Activated naive CD8-positive, alpha-beta T cell treated with anti-CD3 and anti-CD28 coated beads for 36 hours (primary cell): ENCODE measurements at places on chromosomes 16 and 17. TPM values are rescaled to one million over a fixed set of nuclear protein-coding genes. Genes with fewer than 3 reads are reported as not detected.

DNA sequence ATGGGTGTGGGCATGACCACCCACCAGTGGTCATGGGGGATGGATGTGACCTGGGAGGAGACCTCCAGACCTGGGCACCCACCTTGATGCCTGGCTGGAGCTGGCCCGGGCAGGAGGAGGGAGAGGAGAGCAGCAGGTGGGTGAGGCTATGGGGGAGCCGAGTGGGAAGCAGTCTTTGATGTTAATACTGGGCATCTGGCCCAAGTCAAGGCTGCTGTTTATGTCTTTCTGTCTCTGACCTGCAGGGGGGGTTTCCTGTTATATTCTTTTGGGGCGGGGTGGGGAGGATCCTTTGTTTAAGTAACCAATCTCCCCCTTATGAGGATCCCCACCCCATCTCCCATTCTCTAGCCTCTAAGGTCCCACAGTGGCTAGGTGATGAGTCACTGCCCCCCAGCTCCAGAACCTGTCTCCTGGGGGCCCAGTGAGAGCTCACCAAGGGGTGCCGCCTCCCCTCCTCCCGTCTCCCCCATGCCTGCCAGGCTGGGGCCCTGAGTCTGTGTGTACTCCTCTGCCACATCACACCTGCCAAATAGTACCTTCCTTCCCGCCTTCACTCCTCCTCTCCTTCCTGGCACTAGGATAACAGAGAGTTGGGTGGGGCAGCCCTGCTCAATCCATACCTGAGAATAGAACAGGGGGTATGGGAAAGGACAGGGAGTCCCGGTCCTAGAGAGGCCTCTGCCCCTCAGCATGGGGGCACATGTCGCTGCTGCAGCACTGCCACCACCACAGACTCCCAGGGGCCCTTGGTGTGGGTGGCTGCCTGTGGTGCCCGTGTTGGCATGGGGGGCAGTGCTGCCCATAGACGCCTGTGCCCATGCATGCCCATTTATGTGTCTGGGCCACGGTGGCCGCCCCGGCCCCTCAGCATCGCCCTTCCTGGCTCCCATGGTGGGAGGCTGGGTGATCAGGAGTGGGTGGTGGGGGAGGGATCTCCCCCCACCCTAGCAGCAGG lies 7.3 kb downstream of the THRA start:
- no peaks in the 10 kb centered on the region for H3K36me3 ChIP-seq
- no peaks in the 10 kb centered on the region for H3K27me3 ChIP-seq
- peaks cover 46% of the 10 kb centered on the region for H3K4me1 ChIP-seq

Gene KRT40
- total RNA-seq: not detected

DNA sequence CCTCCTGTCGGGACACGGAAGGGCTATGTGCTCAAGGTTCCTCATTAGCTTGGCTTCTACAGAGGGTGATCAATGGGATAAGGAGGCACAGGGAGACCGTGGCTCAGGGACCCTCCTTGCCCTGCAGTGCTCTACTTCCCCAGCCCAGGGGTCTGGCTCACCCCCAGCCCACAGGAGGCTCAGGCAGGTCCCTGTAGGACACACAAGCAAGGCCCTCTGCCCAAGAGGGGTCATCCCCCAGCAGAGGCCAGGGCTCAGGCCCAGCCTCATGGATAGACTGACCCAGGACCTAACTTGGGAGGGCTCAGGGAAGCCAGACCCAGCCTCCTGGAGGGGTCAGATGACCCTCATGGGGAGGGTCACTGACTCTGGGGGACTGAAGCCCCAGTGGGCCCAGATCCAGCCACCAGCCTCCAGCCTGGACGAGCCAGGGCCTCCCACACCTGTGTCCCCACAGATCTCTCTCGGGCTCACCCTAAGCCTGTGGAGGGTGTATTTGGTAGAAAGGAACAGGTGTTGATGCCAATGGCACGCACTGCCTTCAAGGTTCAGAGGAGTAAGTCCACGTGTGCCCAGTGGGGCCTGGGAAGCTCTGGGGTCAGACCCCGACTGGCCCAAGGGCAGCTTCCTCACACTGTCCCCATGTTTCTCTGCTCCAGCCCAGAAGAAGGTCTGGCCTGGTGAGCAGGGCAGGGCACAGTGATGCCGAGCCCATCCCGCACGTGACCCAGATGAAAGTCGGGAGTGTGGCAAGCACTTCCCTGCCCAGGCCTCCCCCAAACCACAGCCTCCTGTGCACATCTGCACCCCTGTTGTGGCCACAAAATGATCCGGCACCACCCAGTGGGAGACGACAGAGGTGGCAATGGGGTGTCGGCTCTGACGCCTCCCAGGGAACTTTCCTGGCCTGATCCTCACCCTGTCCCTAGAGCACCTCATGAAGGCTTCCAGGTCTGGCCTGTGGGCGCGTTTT lies 10.9 kb upstream of the KRTAP17-1 start:
- no peaks in the 10 kb centered on the region for H3K36me3 ChIP-seq
- no peak for DNase-seq
- H3K4me3 ChIP-seq: no peak overlapping the region
- peaks cover 27% of the 10 kb centered on the region for H3K4me1 ChIP-seq

- DNase-seq: no peak
- H3K27me3 ChIP-seq: no peaks in the 10 kb centered on the region
- no peaks in the 10 kb centered on the region for H3K4me1 ChIP-seq
- no peak overlapping the region for H3K4me3 ChIP-seq
These were observed 187.2 kb downstream of the CBLN1 start for GRCh38 chr16:49094471-49094870.

GRCh38 chr17:171871-172270 lies 9.6 kb downstream of the DOC2B start:
- peaks cover 2% of the 10 kb centered on the region for H3K27me3 ChIP-seq
- H3K4me3 ChIP-seq: no peak overlapping the region
- H3K4me1 ChIP-seq: peaks cover 7% of the 10 kb centered on the region
- DNase-seq: no peak
- no peaks in the 10 kb centered on the region for H3K36me3 ChIP-seq

Gene TVP23A
- total RNA-seq: not detected

Gene CTDNEP1
- total RNA-seq: 180 TPM

DNA sequence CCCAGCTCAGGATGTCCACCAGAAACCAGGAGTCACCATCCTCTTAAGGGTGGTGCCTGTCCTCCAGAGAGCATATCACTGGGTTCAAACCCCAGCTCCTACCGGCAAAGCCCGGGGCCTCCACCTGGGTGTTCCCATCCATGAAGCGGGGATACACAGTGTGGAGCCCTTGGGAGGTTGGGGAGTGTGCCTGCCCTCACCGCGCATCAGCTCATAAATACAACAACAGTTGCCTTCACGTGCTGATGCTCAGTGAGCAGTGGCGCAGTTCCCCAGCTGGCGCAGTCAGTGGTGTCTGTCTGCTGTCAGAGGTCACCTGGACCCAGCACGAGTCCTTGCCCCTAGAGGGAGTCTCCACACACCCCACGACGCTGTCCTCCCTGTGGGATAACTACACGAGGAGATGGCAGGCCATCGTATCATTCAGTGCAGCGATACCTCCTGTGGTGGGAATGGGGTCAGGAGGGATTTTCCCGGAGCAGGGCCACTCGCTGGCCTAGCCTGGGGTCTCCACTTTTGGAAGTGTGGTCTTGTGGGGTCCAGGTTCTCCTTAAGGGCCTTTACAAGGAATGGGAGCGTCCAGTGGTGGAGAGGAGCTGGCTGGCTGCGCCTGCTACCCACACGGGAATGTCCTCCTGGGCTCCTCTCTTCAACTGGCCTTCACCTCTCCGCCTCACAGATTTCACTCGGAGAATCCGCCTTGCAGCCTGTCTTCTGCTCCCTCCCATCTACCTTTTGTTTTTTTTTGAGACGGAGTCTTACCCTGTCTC lies 2.3 kb upstream of the ELOB start:
- no peak overlapping the region for H3K4me3 ChIP-seq
- H3K4me1 ChIP-seq: peaks cover 29% of the 10 kb centered on the region
- peak overlapping the region; percentile 16 for H3K27ac ChIP-seq
- no peak for DNase-seq
- H3K27me3 ChIP-seq: no peaks in the 10 kb centered on the region
- H3K36me3 ChIP-seq: peaks cover 12% of the 10 kb centered on the region

Gene PRMT7
- 72.0 TPM for total RNA-seq
